ENCODE measurements at places on chromosomes 12 and 14.

DNA sequence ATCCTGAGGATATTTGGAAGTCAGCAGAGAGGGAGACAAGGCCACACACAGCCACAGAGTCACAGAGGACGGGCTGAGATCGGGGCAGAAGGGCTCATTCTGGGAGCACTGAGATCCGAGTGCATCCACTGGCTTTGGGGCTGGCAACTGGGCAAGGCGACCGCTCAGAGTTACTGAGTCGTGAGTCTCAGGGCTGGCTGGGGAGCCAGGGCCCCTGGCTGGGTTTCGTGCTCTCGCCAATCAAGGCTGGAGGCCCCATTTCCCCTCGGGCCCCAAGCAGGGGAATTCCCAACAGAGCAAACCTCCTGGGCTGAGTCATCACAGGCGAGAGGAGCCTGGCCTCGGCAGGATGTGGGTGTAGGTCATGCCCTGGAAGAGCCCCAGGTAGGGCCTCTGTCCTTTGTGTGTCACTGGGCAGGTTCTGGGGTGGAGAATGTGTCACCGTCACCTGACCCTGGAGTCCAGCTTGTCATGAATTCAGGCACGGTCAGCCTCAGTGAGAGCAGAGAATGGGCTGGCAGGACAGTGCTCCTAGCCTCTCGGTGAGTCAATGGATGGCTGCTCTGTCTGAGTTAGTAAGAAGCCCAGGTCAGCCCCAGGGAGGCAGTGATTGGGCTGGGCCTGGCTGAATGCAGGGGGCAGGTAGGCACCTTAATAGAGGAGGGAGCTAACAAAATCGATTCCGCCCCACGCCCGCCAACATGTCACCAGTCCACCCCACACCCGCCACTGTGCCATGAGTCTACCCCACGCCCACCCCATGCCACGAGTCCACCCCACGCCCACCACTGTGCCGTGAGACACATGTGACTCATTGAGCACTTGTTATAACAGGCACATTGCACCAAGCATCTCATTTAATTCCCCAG lies 16.9 kb downstream of the ASB2 start:
- peak; percentile 74 for DNase-seq

DNA sequence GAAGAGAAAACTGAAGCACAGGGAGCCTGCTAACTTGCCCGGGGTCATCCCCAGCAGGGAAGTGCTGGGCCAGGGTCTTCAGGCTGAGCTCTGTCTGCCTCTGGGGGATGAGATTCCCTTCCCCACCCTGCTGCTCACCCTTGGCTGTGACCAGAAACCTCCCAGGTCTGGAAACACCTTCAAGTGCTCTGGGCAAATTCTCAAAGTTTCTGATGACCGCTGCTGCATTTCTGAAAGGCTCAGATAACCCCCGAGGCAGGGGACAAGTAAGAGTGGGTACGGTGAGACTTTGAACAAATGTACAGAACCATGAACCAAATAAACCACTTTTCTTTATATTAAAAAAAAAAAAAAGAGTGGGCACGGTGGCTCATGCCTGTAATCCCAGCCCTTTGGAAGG lies 41.3 kb downstream of the LTBP2 start:
- DNase-seq: no peak

- DNase-seq: no peak
Measured at GRCh38 chr14:99148131-99148530, 123.9 kb downstream of the BCL11B start.

DNA sequence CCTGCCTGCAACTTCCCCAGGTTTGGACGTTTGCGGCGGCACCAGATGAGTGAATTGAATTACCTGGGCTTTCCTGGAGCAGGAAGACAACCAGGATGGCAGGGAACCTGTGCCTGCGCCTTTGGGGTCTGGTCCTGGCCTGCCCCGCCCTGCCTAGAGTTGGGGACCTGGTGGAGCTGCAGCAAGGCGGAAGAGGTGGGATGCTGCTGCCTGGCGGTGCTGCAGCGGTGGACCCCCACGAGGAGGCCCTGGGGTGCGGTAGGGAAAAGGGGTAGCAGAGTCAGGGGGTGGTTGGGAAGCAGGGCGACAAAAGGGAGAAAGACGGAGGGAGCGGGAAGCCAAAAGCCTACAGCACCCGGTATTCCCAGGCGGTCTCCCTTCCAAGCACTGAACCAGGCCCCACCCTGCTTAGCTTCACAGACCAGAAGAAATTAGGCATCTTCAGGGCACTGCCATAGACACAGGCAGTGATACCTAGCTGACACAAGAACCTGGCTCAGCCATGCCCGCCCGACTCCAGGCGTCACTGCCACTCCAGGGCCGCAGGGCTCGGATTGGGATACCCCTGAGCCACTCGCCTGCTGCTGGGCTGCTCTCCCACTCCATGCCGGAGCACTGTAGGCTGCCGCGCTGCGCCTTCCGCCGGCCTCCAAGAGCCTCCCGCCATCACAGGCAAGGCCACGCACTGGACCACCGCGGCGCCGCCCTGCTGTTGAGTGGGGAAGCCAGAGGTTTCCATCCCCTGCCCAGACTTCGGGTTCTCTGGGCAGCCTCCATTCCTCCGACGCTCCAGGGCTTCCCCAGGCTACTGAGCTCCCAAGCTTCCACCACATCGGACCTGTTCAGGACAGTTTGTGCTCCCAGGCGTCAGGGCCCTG lies 155.2 kb upstream of the ALG10B start:
- no peak for DNase-seq

- DNase-seq: no peak
Measured at GRCh38 chr12:63319386-63319785, 168.4 kb upstream of the AVPR1A start.

DNA sequence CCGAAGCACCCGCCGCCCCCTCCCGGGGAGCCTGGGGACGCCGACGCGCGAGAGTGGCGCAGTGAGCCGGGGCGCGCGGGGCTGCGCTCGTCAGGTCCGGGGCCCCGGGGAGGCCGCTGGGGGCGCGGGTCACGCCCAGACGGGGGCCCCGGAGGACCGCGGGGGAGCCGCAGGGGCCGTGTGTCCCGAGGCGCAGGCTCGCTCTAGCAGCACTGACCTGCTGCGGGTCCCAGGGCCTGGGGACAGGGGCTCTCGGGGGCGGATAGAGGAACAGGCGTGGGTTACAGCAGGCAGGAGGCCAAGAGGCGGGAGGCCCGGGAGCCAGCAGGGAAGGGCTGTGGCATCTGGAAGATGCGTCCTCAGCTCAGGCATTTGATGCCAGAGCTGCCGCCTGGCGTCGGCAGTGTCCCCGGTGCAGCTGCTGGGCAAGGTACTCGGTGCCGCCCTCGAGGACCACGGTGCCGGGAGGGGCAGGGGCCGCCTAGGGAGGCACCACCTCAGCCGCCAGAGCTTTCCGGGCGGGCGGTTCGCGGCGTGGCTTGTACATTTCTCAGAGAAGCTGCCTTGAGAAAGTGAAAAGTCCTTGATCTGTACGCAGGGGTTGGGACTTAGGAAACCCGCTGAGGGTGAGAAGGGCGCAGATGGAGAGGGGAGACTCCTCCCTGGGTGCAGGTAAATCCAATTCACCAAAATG lies 1.2 kb downstream of the WNT5B start:
- no peak for DNase-seq

- DNase-seq: no peak
Measured at GRCh38 chr12:120941846-120942405, 36.4 kb upstream of the HNF1A start.

- no peak for DNase-seq
Measured at GRCh38 chr12:85963326-85963725, 89.2 kb downstream of the NTS start.
